AG20443 (cell line): ENCODE measurements at places on chromosomes 5 and 9.

DNA sequence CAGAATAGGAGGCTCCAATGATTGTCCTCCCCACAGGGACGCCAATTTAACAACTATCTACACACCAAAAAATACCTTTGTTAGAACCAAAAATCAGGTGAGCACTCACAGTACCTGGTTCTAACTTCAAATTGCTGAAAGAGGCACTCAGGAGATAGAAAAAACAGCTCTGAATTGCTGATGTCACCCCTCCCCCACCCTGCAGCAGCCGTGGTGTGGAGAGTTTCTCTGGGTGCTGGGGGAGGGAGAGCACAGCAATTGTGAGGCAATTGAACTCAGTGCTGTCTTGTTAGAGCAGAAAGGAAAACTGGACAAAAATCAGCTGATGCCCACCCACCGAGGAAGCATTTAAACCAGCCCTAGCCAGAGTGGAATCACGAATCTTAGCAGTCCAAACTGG is 41.8 kb downstream of the TNFSF8 start:
- no peak for DNase-seq

GRCh38 chr5:15510092-15510491 is 10.1 kb downstream of the FBXL7 start:
- DNase-seq: peak; percentile 64

DNA sequence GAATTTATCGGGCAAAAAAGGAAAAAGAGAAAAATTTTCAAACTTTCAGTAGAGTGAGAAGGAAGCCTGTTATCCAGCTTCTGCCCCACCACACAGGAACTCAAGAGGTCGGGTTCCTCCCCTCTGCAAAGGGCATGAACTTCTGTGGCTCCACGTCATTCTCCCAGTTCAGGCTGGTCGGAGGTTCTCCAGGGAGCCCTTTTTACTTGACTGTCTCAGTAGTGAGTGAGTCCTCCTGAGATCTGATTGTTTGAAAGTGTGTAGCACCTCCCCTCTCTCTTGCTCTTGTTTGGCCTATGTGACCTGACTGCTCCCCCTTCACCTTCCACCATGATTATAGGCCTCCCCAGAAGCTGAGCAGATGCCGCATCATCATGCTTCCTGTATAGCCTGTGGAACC is 9.7 kb downstream of the SPINK1 start:
- no peak for DNase-seq

- DNase-seq: no peak
Measured at GRCh38 chr9:2420543-2420942, 201.0 kb upstream of the VLDLR start.

GRCh38 chr5:87411973-87412629 is 629 bp downstream of the CCNH start:
- peak; percentile 15 for DNase-seq

GRCh38 chr5:10563110-10563944 is 543 bp upstream of the ANKRD33B start:
- peak; percentile 70 for DNase-seq

- DNase-seq: no peak
Measured at GRCh38 chr5:132322266-132322665, 28.1 kb downstream of the SLC22A4 start.

DNA sequence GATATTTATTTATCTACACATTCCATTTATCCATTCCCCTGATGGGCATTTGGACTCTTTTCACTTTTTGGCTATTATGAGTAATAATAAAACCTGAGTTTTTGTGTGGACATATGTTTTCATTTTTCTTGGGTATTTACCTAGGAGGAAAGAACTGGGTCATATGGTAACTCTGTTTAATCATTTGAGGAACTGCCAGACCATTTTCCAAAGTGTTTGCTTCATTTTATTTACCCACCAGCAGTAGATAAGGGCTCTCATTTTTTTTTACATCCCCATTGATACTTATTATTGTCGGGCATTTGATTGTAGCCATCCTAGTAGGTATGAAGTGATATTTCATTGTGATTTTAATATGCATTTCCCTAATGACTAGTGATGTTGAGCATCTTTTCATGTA is 7.7 kb upstream of the PTPDC1 start:
- DNase-seq: no peak

GRCh38 chr9:76559286-76559685 is 100.3 kb downstream of the GCNT1 start:
- no peak for DNase-seq

GRCh38 chr5:116035123-116035522 is 2.9 kb downstream of the ARL14EPL start:
- DNase-seq: no peak

- DNase-seq: no peak
Measured at GRCh38 chr9:114896344-114896743, 34.0 kb downstream of the TNFSF8 start.

- DNase-seq: no peak
Measured at GRCh38 chr5:116944183-116944582, 369.6 kb upstream of the SEMA6A start.

DNA sequence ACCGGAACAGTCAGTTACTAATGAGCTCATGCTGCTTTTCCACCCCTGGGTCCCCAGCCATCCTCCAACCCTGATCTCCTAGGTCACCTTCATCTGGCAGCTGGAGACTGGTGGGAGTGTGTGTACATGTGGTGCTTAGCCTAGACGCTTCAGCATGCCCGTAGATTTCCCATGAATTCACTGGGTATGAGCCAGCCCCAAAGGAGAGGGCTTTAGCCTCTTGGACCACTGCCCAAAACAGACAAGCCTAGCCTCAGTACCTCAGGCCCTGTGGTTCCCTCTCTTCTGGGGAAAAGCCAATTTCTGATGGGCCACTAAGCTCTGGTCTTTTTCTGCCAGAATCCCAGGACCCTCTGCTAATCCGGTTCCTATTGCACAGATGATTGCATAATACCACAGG is 48.0 kb upstream of the ASTN2 start:
- no peak for DNase-seq

DNA sequence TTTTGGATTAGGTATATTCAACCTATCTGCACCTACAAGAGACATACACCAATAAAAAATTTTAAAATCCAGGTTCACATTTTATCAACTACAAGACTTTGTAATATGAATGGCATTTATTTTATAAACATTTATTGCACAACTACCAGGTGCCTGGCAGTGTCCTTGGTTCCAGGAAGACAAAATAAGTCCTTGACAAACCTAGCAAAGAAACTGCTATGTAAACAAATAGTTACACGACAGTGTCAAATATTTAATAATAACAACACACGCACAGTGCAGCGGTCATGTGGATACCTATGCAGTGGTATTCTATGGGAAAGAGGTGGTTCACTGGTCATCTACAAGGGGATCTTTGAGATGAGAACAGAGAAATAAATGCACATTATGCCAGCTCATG is 120.7 kb downstream of the MYO10 start:
- no peak for DNase-seq

DNA sequence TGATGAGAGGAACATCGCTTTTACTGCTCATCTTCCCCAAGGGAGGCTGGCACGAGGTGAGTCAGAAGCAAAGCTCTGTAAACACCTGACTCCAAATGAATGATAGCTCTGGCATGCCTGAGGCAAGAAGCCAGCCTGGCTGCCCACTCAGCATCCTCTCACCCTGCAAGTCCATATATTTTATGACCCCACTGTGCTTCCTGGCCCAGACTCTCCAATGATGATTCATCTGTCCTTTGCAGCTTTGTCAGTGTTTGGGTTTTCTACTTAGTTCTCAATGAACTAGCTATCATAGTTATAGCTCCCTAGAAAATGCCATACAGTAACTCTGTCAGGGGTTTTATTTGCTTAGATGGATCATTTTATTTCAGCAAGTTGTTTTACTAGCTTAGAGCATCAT is 52.1 kb upstream of the FSTL4 start:
- no peak for DNase-seq

DNA sequence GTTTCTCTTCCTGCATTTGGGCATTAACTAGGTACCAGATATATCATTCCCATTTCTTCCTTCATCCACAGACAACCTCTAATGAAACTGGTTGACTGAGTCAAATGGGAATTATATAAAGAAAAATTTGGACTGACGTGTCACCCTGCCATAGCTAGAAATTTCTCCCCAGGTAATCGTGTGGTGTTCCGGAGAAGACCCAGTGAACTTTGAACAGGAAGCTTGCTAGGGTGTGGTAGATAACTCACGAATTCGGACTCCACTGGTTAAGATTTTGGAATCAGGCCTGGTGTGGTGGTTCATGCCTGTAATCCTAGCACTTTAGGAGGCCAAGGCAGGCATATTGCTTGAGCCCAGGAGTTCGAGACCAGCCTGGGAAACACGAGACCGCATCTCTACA is 114.3 kb upstream of the OTULINL start:
- DNase-seq: no peak
